Stimulated activated CD4-positive, alpha-beta T cell treated with anti-CD3 and anti-CD28 coated beads, Interleukin-4, amount 100 ng/mL, for 24 hours (primary cell): ENCODE measurements at places on chromosomes 2 and 18.

- DNase-seq = peak; percentile 85
These were observed 6.5 kb downstream of the PTMA start for GRCh38 chr2:231714639-231715498.

DNA sequence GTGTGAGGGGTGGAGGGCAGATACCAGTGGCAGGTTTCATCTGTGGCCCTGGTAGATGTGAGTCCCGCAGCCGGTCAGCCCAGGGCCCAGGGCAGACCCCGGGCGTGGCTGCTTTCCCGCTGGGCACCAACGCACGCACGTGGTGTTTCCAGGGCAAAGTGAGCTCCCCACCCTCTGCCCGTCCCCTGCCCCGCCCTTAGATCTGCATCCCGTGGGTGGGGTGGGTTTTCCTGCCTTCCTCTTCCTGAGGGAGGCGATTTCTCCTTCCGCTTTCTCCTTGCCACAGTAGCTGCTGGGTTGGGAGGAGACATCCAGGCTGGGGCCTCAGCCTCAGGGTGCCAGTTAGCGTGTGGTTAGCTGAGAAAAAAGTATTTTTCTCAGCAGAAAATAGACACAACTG is 49.6 kb downstream of the ODC1 start:
- no peak for DNase-seq

DNA sequence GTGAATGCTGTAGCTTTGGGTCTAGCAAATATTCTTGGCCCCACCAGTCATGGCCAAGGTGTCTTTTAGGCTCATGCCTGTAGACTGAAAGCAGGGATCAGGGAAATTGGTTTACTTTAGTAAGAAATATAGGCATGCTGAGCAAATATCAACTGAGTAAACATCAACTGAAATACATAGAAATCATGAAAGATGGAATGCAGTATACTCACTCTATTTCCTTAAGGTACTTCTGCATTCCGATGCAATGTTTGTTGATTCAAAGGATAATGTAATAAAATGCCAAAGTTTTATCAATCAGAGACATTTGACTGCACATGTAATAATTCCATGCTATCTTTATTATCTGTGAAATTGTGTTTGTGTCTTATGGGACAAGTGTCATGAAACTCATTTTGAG is 19.6 kb upstream of the IL1R1 start:
- DNase-seq = no peak

GRCh38 chr2:144592500-144593256 is 72.8 kb upstream of the ZEB2 start:
- DNase-seq = no peak

DNA sequence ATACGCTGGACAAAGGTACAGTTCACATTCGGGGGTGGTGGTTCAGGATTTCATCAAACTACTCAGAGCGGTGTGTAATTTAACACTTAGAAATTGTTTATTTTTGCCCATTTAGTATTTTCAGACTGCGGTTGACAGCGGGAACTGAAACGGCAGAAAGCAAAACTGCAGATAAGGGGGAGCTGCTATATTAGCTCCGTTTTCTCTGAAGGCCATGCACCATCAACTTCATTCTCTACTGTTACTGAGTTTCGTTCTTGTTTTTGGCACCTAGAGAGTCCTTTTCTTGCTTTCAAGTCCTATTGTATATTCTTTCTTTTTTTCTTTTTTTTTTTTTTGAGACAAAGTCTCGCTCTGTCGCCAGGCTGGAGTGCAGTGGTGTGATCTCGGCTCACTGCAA is 121.5 kb upstream of the SP3 start:
- DNase-seq = no peak
